Adrenal gland (tissue), 19 donors: ENCODE measurements at places on chromosomes 2 and 18. TPM values are rescaled to one million over a fixed set of nuclear protein-coding genes. Genes with fewer than 3 reads are reported as not detected.

- DNase-seq = no peak
These were observed 1.4 kb downstream of the SNORC start for GRCh38 chr2:232871418-232871834.

TTC31 gene
- 32.1 TPM for total RNA-seq

GRCh38 chr2:128510701-128511397 is 192.2 kb upstream of the HS6ST1 start:
- DNase-seq = no peak

DNA sequence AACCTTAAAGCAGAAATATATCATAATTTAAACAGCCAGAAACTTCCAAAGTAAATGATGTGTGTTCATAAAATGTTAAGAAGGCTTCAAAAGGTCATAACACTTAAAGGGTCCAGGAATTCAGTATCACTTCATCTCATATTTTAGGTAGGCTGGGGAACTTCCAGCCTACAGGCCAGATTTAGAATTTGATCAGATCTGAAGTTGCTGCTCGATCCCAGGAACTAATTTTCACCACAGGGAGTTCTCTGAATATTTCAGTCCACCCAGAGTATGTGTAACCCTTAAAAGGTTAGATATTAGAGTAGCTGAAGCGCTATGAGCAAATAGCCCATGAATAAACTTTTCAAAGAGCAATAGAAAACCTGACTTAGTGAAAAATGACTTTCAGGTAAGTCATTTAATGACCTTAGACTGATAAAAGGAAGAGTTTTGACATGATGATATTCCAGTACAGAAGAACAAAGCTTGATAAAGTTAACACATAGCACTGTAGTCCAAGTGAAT is 1.7 kb downstream of the WIPF1 start:
- DNase-seq = no peak

GRCh38 chr18:50117863-50118262 is 77.1 kb downstream of the MYO5B start:
- no peak for DNase-seq

SLC4A5 gene
- total RNA-seq = 1.3 TPM

DNA sequence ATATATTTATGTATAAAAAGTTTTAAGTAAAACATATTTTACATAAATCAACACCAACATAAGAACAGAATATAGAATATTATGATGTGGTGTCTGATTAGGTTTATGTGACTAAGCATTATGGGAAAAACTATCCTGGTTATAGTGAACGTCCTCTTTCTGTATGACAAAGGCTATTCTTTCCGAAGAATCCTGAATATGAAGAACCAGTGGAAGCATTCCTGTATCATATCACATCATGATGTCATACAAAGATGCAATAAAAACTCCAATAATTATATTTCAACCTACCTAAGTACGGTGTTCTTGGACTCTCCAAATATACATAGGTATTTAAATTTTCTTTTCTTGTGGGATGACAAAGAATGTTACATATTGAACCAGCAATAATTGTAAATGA is 37.5 kb upstream of the HDAC4 start:
- DNase-seq = no peak

DNA sequence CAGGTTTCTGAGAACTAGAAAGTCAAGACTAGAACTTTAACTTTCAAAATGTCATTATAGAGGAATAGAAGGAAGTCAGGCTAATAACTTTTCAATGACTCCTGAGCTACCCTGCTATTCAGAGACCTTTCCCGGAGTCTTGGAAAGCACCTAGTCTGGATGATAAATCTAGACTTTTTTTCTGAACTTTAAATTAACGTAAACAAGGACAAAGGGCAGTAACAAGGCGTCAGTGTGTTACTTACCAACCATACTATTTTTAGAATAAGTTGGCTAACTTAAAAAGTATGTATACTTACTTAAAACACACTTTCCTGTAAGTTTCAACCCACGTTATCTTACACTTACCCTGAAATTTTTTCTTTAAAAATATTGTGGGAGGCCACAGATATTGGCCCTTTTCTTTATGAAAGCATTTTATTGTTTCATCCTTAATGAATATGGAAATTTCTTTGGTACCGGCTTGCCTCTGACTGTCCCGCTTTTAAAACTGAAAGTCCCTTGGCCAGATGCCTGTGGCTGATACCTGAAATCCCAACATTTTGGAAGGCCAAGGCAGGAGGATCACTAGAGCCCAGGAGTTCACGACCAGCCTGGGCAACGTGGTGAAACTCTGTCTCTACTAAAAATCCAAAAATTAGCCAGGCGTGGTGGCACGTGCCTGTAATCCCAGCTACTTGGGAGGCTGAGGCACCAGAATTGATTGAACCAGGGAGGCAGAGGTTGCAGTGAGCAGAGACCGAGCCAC is 9.7 kb downstream of the PMAIP1 start:
- no peak for DNase-seq

CRYGC gene
- not detected for total RNA-seq

DNA sequence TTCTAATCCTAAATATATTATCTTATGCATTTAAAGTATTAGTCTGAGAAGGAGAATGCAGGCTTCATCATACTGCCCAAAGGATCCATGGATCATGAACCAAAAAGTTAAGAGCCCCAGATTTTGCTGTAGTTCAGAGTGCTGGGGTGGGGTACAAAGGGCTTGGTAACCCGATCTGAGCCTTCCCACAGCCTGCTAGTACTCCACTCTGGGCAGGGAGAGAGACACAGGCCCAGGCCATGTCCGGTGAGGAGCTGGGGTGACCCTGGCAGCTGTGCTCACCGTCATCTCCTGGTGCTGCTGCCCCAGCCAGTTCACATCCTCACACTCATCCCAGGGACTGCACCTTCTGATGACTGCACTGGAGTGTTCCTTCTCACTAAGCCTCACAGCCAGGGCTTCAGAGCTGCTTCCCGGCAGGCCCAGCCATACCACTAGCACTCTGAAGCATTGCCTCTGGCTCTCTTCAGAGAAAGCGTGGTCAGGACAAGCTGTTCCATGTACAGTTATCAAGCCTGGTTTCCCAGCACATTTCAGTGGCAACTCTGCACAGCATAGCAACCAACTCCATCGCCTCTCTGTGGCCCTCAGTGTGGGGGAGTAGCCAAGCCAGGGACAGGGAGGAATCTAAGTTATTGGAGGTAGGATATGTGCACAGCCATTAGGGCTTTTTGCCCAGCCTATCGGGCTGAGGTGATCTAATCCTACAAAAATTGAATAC is 189.0 kb upstream of the CTAGE1 start:
- DNase-seq = peak; percentile 86

DNA sequence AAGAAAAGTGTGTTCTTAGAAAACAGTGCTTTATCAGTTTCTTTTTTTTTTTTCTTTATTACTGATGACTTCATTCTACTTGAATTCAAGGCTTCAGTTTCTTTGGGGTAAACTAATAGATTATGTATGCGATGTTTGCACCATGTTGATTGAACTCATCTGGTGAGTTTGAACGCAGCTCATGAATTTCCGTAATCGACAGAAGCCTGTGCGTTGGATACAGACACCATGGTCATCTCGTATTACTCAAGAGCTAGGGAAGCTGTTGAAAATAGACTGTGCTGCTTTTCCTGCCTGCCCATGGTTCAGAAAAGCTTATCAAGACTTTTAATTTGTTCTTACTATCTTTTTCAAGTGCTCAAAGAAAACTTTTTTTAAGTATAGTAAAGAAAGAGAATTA is 185.5 kb upstream of the NRP2 start:
- no peak for DNase-seq

DNA sequence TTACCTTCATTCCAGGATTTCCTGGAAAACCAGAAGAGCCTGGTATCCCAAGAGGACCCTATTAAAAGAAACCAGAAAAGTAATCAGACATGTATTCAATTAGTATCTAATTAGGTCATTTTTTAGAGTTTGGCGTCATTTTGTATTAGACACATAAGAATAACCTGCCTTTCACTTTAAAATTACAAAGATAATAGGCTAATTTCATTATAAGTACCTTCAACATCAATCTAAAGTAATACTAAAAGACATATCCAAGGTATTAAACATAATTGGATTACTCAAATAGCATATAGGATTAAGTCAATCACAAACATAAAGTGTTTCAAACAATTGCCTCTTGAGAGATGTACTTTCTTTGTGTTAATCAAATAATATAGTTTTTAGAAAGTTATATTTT is 97.9 kb downstream of the COL3A1 start:
- DNase-seq = no peak

- no peak for DNase-seq
These were observed 32.4 kb downstream of the RALB start for GRCh38 chr2:120285056-120285455.

GRCh38 chr2:22536133-22536532 is 848.8 kb upstream of the KLHL29 start:
- DNase-seq = no peak

GRCh38 chr2:9082158-9082557 is 78.7 kb upstream of the MBOAT2 start:
- no peak for DNase-seq

DNA sequence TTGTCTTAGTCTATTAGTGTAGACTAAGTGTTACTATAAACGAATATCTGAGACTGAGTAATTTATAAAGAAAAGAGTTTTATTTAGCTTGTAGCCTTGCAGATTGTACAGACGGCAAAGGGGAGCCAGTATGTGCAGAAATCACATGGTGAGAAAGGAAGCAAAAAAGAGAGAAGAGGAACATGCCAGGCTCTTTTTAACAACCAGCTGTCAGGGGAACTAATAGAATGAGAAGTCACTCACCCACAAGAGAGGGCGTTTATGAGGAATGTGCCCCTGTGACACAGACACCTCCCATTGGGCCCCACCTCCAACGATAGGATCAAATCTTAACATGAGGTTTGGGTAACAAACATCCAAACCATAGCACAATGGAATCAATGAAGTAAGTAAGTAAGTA is 20.6 kb upstream of the ZNF804A start:
- no peak for DNase-seq

EPB41L3 gene
- 134 TPM for total RNA-seq

C1GALT1C1L gene
- total RNA-seq = 0.97 TPM

DNA sequence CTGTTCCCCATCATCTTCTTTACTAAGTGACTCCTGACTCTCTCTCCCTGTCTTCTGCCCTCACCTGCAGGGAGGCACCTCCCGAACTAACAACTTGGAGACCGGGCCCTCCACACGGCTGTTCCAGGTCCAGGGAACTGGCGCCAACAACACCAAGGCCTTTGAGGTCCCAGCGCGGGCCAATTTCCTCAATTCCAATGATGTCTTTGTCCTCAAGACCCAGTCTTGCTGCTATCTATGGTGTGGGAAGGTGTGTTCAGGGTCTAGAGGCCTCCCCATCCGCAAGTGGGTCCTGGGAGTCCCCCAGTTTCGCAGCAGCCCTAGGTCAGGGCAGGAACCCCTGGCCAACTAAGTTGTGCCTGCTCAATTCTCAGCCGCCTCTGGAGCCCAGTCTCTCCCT is 15.5 kb downstream of the VIL1 start:
- no peak for DNase-seq

DNA sequence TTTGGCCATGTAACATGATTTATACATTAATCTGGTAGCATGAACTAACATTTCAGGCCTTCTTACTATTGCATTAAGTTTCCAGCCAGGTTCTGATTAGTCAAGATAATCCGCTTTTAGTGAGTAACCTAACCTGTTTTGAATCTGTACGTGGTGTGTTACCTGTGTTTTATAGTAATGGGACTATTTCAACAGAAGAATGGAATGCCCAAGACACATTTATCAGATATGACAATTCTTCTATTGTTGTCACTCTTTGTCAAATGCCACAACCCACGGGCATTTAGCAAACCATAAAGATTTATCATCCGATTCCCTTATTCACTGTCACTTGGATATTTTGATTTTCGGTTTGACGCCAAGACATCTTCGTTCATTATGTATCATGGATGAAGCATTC is 117.9 kb downstream of the ETAA1 start:
- DNase-seq = no peak

- DNase-seq = no peak
These were observed 117.6 kb downstream of the MCFD2 start for GRCh38 chr2:46798041-46798440.

DNA sequence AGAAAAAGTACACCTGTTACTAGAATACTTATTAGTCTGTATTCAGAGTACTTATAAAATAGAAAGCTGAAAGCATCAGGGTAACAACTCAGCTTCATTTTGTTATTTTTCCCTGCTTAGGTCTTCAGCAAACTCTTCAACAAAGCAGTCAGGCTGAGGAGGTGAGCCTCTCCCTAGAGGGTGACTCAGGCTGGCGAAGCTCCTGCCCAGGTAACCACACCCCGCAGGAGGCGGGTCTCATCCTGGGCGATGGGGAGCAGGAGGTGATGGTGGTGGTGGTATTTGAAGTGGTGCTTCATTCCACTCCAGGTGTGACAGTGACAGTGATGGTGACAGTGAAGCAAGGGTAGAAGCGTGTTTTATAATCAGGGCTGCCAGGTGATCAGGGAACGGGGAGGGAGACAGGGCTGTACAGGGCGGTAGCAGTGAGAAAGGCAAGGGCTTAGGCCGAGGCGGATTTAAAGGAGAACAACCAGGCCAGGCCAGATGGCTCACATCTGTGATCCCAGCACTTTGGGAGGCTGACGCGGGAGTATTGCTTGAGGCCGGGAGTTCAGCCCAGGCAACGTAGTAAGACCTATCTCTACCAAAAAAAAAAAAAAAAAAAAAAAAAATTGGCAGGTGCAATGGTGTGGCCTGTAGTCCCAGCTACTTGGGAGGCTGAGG is 127.1 kb downstream of the SOCS6 start:
- DNase-seq = no peak

- DNase-seq = no peak
These were observed 64.1 kb downstream of the BCL2L11 start for GRCh38 chr2:111184725-111185310.

DNA sequence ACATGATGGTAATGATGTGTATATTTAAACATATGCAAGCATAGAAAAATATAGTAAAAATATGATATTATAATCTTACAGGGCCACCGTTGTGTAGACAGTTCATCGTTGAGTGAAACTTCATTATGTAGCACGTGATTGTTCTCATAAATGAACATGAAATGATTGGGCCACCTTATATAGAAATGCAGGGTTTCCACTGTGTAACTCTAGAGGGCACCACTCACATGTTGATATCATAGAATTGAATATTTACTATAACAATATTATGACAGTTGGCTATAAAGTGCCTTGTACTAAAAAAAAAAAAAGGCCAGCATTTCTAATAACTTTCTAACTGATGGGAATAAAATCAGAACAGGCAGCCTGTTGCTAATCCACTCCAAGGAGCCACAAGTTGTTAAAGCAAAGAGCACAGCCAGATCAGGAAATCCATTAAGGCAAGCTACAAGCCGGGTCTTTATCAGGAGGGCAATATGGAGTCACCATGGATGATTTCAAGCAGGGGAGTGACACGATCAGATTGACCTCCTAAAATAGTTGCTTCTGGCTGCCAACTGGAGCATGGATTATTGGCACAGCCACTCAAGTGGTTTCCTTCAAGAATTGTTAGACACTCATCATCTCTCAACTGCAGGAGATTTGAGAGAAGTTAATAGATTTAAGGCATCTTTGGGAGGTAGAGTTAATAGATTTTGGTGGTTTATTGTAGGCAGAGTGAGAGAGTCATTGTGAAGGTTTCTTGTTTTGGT is 16.7 kb downstream of the IL1F10 start:
- no peak for DNase-seq

CFC1 gene
- total RNA-seq = 0.11 TPM

EFEMP1 gene
- 52.3 TPM for total RNA-seq
